Activated CD8-positive, alpha-beta memory T cell treated with anti-CD3 and anti-CD28 coated beads for 1 hour (primary cell): ENCODE measurements at places on chromosomes 5 and 9.

- no peak for DNase-seq
Observed at GRCh38 chr5:52757527-52757926, 30.2 kb upstream of the ITGA1 start.

- DNase-seq: no peak
Observed at GRCh38 chr5:5420251-5420650, 2.2 kb upstream of the ICE1 start.

- peak; percentile 22 for DNase-seq
Observed at GRCh38 chr5:65760504-65761275, 38.7 kb downstream of the NLN start.

DNA sequence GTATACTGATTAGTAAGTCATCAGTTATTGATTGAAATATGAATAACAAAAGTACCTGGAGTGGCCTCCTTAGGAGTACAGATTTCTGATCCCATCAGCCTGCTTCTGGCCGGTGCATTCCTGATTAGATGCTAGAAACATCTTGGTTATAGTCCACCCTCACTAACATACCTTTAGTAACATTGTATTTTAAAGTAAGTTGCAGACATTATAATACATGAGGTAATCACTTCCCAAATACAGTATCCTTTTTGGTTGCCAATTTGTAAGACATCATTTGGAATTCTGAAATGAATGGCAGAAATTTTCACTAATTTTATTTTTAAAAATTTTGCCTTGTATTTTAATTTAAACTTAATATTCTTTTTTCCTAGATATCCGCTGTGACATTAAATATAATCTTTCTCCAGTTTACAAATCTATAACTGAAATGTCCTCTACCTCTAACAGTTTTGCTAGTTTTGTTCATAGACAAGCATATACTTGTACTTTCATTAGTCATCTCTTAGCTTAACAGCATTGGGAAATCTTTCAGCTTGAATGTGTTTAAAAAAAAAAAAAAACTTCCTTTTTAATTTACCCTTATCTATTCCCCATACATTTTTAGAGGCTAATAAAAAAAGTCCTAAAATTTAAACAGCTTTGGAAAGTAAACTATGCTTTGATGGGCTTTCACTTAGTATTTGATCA is 178.9 kb downstream of the XRCC4 start:
- no peak for DNase-seq

GRCh38 chr9:87387351-87388011 is 110.2 kb upstream of the DAPK1 start:
- no peak for DNase-seq

GRCh38 chr9:33684831-33685230 is 110.5 kb upstream of the PRSS3 start:
- no peak for DNase-seq

- DNase-seq: no peak
Observed at GRCh38 chr9:93089024-93089423, 7.0 kb upstream of the CARD19 start.

- no peak for DNase-seq
Observed at GRCh38 chr5:147539053-147539452, 29.2 kb upstream of the DPYSL3 start.

GRCh38 chr5:137340881-137341280 is 158.2 kb downstream of the SPOCK1 start:
- no peak for DNase-seq

DNA sequence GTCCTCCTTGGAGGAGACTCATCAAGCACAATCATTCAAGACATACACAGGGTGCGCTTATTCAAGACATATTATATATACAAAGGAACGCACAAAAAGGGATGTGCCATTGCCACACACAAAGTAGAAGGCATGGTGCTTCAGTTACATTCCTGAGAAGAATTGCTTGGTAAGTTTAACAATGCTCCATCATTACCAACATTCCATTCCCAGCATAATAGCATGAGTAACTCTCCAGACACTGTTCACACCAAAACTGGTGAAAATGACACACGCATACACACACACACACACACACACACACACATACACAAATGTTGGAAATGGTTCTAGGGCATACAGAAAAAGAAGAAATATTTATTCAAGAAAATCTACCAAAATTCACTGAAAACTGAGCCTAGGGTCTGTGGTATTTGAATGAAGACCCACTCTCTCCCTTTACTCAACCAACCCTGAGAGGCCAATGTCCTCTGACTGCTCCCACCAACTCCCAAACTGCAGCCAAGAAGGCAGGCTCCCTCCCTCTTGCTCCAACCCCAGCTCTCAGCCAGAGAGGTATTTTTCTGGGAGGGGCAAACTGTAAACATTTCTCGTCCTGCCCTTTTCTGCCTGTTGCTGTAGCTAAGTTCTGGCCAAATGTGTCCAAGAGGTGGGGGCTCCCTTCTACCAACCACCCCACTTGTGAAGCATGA is 19.9 kb downstream of the UGT3A1 start:
- no peak for DNase-seq

DNA sequence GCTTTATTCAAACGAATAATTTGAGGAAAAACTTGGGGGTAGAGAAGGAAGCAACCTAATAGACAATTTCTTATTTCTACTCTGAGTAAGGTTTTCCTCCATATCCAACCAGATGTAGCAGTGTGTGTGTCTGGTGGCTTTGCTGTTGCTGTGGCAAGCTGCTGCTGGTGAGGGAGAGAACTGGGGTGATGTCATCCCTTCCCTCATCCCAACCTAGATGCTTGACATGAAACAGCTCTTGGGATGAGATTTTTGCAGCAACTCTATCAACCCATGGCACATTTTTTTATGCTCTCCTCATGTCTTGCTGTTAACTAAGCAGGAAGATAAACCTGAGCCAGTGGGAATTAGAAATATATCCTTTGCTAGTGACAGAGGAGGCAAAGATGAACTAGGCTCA is 135.8 kb downstream of the PCSK1 start:
- no peak for DNase-seq

DNA sequence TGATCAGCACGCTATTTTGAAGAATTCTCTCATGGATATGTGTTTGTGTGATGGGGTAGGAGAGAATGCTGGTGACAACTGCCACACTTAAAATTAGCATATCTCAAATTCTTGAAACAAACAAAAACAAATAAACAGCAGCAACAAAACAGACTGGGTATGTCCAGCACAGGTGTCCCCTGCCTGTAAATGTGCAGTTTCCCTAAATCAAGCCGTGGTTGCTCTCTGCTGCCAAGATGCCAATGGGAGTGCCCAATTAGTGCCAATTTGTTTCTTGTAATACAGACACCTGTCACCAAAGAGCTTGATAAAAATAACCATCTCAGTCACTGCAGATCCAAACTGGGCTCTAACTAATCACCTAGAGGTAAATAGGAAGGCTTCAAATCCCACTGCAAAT is 144.2 kb upstream of the SMARCA2 start:
- no peak for DNase-seq

- DNase-seq: no peak
Observed at GRCh38 chr9:38202336-38202938, 133.4 kb upstream of the SHB start.

GRCh38 chr5:55692106-55692417 is 20.1 kb downstream of the SLC38A9 start:
- DNase-seq: no peak

GRCh38 chr9:122197426-122197825 is 31.3 kb downstream of the LHX6 start:
- no peak for DNase-seq

GRCh38 chr5:176818391-176819098 is 8.2 kb downstream of the UNC5A start:
- DNase-seq: no peak
